SK-MEL-5 (cell line): ENCODE measurements at places on chromosomes 5 and 9.
A peak's percentile ranks its signal among the peaks of the same experiment; 100 is the strongest.

- peak; percentile 68 for DNase-seq
These were observed 15.1 kb upstream of the LURAP1L start for GRCh38 chr9:12759761-12760160.

DNA sequence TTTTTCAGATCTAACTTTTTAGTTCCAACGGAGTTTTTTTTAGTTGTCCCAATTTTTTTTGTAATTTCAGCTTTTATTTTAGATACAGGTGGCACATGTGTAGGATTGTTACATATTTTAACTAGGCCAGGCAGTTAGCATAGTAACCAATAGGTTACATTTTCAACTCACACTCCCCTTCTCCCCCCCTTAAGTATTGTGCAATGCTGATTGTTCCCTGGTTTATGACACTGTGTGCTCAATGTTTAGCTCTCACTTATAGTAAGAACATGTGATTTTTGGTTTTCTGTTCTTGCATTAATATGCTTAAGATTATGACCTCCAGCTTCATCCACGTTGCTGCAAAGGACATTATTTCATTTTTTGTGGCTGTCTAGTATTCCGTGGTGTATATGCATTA lies 503.2 kb downstream of the CDH9 start:
- DNase-seq = no peak

DNA sequence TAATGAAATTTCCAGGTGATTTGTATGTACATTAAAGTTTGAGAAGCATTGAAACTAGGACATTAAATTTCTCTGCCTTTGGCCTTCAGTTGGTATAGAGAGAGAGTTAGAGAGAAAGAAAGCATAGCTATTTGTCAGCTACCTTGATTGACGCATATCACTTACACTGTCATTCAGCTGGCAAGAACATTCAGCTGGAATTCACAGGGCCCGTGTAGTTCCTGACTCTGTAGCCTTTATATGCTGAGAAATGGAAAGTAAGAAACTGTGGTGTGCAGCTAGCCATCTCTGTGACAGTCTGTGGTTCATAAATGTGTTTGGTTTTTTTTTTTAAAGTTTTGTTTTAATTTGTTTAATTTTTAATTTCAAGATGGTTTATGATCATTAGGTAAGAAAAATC lies 58.9 kb downstream of the DMXL1 start:
- no peak for DNase-seq

DNA sequence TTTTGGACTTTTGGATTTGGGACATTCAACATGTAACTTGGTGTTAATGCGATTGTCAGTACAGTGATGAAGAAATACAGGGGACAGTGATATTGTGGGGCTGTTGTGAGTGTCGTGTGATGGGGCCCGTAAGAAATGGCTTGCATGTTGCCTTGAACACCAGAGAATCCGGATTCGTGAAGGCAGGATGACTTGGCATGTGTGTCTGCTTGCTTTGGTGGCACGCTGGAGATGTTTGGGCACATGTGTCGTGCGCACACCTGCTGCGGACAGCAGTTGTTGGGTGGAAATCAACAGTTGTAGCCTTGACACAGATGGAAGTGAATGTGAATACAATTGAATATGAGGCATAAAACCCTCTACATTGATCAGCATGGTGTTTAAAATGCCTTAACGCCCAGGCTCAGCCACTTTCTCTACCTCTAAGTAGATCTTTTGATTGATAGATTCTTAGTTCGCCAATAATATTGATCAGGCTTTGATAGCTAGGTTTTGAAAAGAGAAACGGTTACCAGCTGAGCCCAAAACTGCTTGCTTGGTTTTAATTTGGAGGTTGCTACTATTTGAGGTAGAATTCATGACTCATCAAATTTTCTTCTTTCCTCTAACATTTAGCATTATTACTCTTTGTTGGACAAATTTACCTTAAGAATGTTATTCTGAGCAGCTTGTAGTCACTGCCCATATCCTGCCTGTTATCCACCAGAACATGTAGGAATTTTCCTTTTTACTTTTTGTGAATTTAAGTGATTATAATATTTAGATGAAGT lies 94.4 kb downstream of the TRIO start:
- DNase-seq = no peak
